Stimulated activated CD4-positive, alpha-beta T cell treated with anti-CD3 and anti-CD28 coated beads, Interleukin-12 subunit alpha, Interleukin-12 subunit beta, amount 100 ng/mL, for 48 hours (primary cell): ENCODE measurements at places on chromosomes 12 and 14.

DNA sequence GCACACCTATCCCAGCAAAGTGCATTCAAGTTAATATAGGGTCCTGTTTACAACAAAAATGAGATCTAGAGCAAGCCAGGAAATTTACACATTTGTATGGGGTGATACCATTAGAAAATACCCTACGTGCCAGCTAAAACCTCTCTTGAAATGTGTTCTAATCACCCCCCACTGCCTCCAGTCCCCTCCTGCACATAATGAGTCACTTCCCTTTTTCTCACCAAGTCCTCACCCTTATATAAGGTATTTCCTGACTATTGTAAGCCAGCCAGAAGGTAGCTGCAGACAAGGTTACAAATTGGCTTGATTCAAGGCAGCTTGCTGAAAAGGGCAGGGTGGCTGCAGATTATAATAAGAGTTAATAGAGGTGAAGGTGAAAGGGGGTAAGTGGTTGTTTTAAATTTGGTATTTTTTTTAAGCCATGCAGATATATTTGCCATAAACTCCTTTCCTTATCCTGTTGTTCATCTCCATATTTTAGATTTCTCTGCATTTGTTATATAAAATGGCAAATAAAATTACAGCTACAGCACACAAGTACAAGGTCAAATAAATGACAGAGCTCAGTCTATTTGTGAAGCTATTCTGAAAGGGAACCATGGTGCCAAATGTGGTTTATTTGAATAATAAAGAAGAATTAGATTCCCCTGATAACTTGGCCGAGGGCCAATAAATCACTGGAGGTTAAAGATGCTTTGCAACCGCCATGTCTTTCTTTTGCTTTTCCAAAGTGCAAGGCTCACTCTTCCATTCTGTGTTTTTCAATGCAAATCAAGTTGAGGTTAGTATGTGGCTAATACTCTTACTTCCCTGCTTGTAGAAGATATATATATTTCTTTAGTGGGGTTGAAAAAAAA, 385.9 kb downstream of the EGLN3 start:
- no peak for DNase-seq

DNA sequence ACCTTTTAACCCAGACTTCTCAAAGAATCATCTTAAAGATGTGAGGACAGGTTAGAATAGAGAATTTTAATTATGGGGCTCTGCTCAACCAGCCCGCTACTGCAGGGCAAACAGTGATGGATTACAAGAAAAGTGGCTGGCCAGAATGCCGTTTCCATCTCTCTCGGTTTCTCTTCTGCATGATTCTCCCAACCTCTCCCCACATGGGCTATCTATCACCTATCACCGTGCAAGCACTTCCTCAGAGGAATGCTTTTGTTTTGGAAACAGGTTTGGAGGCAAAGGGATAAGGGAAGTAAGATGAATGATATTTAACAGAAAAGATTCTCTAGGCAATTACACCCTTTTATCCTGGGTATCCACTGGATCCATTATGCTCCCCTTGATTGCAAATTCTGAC, 37.4 kb upstream of the PHC1 start:
- DNase-seq = no peak

DNA sequence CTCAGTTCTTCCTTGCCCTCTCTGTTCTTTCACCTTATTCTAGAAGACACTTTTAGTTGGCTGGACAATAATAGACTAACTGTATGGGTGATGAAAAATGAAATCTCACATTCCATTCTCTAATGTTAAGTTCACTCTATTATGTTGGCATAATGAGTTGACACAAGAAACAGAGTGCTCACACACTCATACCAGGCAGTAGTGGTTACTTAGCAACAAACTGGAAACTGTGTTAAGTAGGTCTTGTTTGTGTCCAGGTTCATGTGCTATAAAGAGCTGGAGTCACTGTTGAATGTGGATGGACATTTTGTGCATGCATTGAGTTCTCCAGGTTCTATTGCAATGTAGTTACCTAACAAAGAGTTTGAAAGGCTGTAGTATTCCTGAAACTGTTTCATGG, 16.9 kb upstream of the PPP4R4 start:
- DNase-seq = no peak

GRCh38 chr14:39015360-39015961, 87.6 kb downstream of the SEC23A start:
- no peak for DNase-seq

- DNase-seq = no peak
Observed at GRCh38 chr12:44127966-44128710, 292.3 kb downstream of the TMEM117 start.

DNA sequence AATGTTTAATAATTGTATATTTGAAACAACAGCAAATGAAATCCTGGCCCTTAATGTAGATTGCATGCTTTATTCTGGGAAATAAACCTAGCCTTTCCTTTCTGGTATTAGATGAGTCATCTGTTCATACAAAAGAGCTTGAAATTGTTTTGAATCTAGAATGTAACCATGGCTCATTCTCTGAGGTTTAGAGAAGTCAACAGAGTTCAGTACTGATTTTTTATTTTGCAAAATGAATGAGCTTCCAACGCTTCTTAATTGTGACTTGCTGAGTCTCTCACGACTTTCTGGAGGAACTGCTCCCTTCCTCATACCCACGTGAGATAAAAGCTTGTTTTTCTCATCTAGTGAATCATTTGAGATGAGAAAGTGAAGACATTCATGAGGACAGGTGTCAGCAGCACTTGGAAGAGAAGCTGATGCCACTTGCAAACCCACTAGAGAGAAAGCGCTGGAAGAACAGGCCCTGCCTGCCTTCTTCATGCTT, 509.6 kb downstream of the VRK1 start:
- DNase-seq = no peak

DNA sequence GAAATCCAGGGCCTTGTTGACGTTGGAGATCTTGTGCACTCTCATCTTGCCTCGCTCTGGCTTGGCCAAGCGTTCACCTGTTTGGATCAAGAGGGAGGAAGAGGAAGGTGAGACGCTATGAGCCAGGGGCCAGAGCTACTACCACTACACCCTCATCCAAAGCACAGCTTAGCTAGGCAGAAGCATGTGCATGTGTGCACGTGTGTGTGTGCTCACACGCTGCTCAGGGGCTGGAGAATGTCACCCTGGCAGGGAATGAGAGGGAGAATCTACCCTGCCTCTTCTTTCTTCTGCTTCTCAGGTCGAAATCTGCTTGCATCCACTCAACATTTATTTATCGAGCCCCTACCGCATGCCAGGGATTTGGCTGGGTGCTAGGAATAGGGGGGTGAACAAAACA, 58.1 kb downstream of the ACTN1 start:
- no peak for DNase-seq

GRCh38 chr14:76287063-76287462, 88.9 kb upstream of the ESRRB start:
- no peak for DNase-seq

- DNase-seq = no peak
Observed at GRCh38 chr12:116884871-116885270, 3.6 kb upstream of the HRK start.
